ENCODE measurements at places on chromosomes 11 and 22.

- no peak for DNase-seq
Measured at GRCh38 chr11:72863916-72864315, 49.7 kb downstream of the ATG16L2 start.

- no peak for DNase-seq
Measured at GRCh38 chr11:1391165-1392075, 1.7 kb downstream of the BRSK2 start.

GRCh38 chr11:1889224-1889930, 2.3 kb downstream of the PRR33 start:
- DNase-seq, result peak; percentile 57

GRCh38 chr22:48748113-48748859, 1079.4 kb downstream of the BRD1 start:
- no peak for DNase-seq

Data from stimulated activated CD8-positive, alpha-beta memory T cell treated with anti-CD3 and anti-CD28 coated beads, Interleukin-2, amount 100 ng/mL, for 48 hours (primary cell).